ENCODE measurements at places on chromosomes 1 and 21.

DNA sequence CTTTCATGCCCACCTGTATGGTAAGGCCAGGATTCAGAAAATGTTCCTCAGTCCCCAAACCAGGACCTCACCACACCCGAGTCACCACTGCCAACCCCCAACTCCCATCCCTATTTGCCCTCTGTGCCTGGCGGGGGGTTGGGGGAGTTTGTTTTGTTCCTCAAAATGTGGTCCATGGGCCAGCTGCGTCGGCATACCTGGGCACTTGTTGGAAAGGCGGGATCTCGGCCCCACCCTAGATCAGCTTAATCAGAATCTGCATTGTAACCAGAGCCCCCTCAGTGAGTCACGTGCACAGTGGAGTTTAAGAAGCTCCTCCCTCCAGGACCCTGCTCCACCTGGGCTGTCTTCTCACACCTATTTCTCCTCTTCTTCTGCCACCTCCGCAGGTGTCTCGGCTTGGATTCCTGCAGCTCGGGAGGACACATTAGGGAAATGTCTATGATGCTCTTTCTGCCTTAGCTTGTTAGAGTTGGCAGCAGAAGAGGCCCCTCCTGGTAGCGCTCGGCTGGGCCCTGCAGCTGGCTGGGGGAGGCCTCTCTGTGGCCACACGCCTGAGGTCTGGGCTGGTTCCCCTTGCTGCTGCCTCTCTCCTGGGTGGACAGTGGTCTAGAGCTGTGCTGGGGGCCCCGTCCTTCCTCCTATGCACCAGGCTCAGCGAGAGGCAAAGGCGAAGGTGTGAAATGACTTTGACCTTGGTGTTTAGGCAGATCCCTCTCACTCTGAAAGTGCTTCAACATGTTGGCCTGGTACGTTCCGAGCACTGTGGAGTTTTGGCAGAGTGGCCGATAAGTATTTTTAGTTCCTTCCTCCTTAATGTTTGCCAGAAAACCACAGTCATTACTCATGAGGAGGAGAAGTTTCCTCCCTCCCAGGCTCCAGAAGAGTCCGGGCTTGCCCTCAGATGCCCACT, 41.8 kb upstream of the CAMTA1 start:
- DNase-seq = no peak

DNA sequence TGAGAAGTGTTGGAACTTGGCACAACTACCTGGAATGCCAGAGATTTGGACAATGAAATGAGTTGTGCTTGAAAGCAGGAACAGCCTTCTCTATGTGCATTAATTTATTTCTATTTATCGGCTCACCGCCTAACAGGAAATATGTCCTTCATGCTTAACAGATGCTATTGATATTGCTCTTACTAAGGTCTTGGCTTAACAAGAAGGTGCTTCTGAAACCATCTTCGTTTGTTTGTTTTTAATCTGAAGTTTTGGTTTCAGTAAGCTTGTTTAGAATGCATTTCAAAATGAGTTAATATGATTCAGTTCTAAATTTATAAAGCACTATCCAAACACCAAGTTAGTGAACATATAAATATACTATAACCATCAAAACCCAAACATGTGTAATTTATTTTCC, 898.3 kb upstream of the B3GALT2 start:
- DNase-seq = no peak

DNA sequence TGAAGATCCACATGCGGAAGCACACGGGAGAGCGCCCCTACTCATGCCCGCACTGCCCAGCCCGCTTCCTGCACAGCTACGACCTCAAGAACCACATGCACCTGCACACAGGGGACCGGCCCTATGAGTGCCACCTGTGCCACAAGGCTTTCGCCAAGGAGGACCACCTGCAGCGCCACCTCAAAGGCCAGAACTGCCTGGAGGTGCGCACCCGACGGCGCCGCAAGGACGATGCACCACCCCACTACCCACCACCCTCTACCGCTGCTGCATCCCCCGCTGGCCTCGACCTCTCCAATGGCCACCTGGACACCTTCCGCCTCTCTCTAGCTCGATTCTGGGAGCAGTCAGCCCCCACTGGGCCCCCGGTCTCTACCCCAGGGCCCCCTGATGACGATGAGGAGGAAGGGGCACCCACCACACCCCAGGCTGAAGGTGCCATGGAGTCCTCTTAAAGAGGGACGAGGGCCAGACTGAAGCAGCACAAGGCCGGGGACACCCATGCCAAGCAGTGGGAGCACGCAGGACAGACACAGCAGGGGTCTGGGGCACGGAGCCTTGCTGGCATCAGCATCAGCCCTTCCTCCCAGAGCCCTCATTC, 13.7 kb downstream of the ZBTB7B start:
- no peak for DNase-seq

DNA sequence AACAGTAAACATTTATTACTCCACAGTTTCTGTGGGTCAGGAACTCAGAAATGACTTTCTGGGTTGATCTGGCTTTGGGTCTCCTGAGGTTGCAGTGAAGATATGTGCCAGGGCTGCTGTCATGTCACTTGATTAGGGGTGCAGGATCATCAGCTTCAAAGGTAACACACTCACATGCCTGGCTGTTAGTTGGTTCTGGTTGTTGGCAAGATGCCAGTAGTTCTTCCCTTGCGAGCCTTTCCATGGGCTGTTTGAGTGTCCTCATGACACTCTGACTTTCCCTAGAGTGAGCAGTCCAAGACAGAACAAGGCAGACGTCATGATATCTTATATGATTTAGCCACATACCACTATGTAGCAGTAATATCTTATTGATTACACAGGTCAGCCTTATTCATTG, 1.8 kb downstream of the SWT1 start:
- DNase-seq = no peak

- DNase-seq = no peak
These were observed 3.8 kb upstream of the GOLT1A start for GRCh38 chr1:204217648-204218000.

GRCh38 chr1:12692967-12693782, 22.7 kb upstream of the AADACL3 start:
- DNase-seq = no peak

DNA sequence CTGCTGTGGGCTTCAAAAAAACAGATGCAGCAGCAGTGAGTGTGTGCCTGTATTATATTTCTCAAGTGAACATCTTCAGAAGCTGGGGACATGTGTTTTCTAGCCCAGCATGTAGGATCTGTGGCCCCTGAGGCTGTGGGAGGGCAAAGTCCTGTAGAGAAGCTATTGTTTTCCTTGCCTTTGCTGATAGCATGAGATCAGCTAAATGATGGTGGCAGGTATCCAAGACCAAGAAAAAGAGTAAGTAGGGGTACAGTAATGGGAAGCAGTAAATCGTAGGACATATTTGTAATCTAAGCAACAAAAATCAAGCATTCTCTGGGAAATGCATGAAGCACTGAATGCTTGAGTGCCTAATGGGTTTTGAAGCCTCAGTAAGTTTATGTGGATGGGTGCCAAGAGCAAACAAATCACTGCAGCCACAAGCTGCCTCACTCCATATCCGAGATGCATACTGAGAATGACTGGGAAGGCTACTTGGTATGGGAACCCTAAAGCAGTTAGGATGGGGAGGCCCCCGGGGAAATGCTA, 98.3 kb downstream of the CD58 start:
- DNase-seq = no peak

DNA sequence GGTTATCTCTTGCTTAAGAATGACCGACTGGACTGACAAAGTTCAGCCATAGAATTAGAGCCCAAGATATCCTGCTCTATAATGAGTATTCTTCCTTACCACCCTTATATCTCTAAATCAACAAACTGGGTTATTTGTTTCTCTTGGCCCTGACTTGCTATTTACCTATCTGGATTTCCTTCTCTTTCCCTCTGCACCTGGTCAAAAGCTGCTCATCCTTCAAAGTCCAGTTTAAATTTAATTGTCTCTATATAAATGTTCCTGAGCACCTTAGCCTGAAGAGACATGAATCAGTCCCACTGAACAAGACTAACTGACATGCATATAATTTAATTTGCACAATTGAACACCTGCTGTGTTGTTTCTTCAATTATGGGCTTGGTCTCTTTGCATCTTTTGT, 127.1 kb upstream of the KCNJ15 start:
- no peak for DNase-seq

DNA sequence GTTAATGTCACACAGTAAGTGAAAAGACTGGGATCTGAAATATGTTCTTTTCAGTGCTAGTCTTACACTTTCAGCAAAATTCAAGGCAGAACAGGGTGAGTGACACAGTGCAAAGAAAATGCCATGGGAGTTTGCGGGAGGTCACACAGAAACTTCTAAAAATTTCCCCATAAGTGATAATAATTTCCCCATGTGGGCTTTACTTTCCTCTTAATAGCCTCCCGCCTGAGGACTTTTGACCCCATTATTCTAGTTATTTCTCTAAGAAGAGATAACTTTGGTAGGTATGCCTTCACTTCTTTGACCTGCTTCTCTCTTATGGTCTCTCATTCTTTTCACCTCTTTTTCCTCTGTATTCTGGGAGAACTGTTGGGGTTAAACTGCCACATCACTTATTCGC, 8.1 kb upstream of the DNAH14 start:
- no peak for DNase-seq

GRCh38 chr1:79614762-79615161, 608.2 kb upstream of the ADGRL4 start:
- no peak for DNase-seq

- DNase-seq = no peak
These were observed 27.8 kb downstream of the NTPCR start for GRCh38 chr1:232978091-232978634.

GRCh38 chr1:76191561-76191960, 117.0 kb downstream of the ST6GALNAC3 start:
- no peak for DNase-seq

GRCh38 chr21:28644762-28645161, 347.9 kb downstream of the LTN1 start:
- DNase-seq = no peak

DNA sequence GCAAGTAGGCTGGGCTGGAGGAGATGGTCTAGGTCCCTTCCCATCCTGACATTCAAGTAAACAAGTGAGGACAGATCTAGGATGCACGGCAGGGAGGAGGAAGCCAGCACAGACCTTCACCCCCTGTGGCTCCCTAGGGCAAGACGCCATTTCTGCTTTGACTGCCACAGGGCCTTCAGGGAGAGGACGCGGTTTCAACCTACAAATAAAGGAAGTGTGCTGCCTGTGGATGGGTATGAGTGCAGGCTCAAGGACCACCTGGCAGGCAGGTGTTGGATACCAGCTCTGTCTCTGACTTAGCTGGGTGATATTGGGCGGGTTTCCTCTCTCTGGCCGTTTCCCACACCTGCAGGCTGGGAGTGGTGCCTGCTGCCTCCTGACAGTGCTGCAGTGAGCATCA, 16.2 kb downstream of the SLC2A1 start:
- no peak for DNase-seq

DNA sequence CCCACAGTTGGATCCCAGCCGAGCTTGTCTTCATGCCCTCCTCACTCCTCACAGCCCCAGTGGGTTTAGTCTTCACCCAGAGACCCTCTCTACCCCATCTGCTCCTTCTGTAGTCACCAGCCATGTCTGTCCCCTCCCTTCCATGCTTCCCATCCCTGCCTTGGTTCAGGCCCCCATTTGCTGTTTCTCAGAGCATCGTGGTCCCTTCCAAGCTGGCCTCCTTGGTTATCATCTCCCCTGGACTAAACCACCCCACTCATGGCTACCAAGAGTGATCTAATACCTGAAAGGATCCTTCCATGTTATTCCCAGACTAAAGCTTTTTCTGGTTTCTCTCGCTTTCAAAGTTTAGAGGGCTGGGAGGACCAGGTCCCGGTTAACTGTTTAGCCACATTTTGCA, 8.3 kb downstream of the CNIH3 start:
- no peak for DNase-seq

- no peak for DNase-seq
These were observed 1.6 kb downstream of the COL11A1 start for GRCh38 chr1:103106426-103107341.

- no peak for DNase-seq
These were observed 936.7 kb upstream of the TMPRSS15 start for GRCh38 chr21:19340303-19340702.

GRCh38 chr1:153365696-153366095, 8.0 kb downstream of the S100A9 start:
- no peak for DNase-seq

GRCh38 chr1:232600424-232601258, 29.3 kb downstream of the SIPA1L2 start:
- no peak for DNase-seq

DNA sequence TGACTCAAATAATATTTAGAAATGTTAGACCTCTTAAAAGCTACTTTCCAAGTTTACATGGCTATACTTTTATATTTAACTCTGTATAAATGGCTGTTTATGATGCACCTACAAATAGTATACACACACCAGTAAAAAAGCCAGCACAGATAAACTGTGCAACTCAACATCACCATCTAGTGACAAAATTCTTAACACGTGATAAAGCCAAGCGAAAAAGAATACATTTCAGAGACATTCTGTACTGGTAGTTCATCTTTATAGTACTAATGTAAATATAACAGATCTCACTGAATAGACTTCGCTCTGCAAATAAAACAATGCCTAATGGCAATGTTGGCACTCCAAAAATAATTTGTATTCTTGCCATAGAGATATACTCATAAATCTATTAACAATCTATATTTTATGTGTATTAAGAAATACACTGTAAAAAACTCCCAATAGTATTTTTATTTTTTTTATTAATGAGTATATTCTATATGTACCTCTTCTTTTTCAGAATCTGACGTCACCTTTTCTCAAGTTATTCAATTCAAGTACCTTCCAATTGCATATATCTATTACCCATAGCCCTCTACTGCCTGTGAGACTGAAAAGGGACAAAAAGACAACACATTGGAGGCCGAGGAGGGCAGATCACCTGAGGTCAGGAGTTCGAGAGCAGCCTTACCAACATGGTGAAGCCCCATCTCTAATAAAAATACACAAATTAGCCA, 100.2 kb downstream of the DPYD start:
- DNase-seq = no peak

GRCh38 chr21:31326522-31327242, 17.4 kb downstream of the TIAM1 start:
- DNase-seq = peak; percentile 17

GRCh38 chr1:66223681-66224080, 310.3 kb upstream of the SGIP1 start:
- no peak for DNase-seq

DNA sequence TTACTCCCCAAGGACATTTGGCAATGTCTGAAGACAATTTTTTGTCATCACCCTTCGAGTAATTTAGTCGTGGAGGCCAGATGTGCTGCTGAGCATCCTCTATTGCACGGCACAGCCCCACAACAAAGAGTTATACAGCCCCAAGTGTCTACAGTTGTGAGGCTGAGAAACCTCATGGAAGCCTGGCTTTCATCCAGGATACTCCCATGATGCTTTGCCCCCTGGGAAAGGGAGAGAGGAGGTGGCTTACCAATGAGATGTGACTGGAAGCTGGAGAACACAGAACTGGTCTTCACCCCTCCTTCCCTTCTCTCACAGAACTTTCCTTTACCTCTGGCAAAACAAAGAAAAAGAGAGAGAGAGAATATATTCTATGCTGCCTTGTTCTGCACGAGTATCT, 150.9 kb upstream of the VAMP3 start:
- no peak for DNase-seq

DNA sequence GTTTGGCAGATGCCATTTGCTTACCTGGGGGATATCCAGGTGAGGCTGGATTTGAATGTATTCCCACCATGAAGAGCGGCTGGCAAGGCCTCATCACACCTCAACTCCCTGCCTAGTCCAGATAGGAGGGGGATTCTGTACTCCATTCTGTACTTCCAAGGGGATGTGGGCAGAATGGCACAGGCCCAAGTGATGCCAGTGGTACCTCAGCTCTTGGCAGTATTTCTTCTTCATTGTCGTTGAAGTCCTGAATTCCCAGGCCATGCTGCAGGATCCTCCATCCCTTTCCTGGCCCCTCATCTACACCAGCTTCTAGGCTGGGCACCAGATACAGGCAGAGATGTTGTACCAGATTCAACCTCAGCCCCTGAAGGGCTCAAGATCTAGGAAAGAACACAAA, 47.9 kb downstream of the KLHDC7A start:
- DNase-seq = no peak

All from stimulated activated CD8-positive, alpha-beta memory T cell treated with anti-CD3 and anti-CD28 coated beads, Interleukin-4, amount 100 ng/mL, for 1 hour (primary cell).